MG63 (cell line): ENCODE measurements at places on chromosomes 3 and 15.

DNA sequence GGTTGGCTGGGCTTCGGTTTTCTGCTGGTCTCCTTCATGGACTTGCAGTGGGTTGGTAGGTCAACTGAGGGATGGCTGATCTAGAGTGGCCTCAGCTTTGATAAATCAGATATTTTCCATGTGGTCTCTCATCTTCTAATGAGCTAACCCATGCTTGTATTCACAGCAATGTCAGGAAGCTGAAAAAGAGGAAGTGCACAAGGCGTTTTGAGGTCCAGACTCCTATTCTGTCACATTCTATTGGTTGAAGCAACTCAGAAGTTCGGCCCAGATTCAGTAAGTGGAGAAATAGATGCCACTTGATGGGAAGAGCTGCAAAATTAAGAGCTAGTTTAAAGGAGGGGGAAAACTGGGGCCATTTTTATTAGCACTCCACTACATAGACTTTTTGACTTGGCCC, 361.2 kb downstream of the DIPK2A start:
- no peak for DNase-seq

- DNase-seq, result no peak
Observed at GRCh38 chr3:13683772-13684171, 134.8 kb downstream of the FBLN2 start.

DNA sequence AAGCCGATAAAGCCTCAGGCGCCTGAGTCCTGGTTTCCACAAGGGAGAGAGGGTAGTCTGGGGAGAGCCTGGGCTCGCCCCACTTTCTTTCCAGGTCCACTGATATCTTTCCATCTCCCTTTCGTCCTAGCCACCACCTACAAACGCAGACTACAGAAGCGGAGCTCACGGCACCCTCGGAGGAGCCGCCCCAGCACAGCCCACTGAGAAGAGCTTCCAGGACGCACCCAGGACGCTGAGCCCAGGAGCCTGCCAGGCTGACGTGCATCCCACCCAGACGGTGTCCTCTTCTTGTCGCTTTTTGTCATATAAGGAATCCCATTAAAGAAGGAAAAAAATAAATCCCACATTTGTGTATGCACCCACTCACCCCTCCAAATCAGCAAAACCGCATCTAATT, 21.1 kb downstream of the HAPLN3 start:
- no peak for DNase-seq

- no peak for DNase-seq
Observed at GRCh38 chr15:67685008-67685599, 140.2 kb upstream of the SKOR1 start.

GRCh38 chr3:45387636-45388348, 584 bp upstream of the LARS2 start:
- no peak for DNase-seq

DNA sequence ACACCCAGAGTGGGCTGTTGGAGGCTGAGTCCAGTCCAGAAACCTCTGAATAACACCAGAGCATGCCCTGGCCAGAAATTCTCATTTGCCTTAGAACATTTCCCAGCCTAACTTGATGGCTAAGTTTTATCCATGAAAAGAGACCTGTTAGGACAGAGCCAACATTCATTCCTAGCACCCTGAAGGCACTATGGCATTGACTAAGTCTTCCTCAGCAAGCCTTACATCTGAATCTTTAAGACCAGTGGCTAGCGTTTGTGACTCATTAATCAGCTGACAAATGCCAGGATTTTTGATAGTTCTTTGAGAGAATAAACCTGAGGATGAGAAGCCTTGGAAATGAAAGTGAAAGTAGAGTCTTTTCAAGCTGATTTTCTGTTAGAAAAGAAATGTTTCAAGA, 1087.1 kb upstream of the ALCAM start:
- peak; percentile 3 for DNase-seq

- DNase-seq, result no peak
Observed at GRCh38 chr15:97995881-97996603, 35.5 kb downstream of the ARRDC4 start.

GRCh38 chr3:154584974-154585373, 155.0 kb upstream of the GPR149 start:
- no peak for DNase-seq

DNA sequence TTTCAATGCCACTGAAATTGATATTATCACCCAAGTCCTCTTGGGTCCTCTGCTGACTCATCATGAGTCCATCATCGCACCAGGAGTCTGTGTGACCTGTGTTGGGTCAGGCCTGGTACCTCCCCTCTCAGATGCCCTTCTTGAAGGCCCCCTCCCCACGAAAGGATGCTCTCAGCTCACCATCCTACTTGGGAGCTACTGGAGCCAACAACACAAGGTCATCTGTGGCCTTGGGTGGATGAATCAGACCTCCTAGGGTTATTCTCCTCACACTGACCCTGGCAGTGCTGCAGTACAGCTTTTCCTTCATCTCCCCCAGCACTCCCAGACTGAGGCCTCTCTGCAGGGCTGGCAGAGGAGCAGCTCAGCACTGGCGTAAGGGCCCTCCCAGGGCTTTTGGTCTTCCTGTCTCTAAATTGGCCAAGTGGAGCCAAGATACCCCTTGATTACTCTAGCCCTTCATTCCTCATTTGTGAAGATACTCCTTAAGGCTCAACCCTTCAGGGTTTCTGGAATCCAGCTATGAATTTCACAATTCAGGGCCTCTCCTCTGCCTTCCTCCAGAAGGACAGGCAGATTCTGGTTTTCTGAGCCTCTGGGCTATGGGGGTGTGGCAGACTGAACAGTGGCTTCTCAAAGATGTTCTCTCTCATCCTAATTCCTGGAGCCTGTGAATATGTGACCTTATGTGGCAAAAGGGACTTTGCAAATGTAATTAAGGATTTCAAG, 80.7 kb upstream of the GSK3B start:
- DNase-seq, result peak; percentile 57

- no peak for DNase-seq
Observed at GRCh38 chr3:114675104-114675503, 381.3 kb downstream of the TIGIT start.

- DNase-seq, result no peak
Observed at GRCh38 chr3:78918361-78919020, 849.3 kb downstream of the ROBO1 start.

- no peak for DNase-seq
Observed at GRCh38 chr3:126527455-126528211, 3.7 kb downstream of the CHST13 start.

GRCh38 chr3:42164656-42165055, 73.5 kb downstream of the TRAK1 start:
- DNase-seq, result no peak

DNA sequence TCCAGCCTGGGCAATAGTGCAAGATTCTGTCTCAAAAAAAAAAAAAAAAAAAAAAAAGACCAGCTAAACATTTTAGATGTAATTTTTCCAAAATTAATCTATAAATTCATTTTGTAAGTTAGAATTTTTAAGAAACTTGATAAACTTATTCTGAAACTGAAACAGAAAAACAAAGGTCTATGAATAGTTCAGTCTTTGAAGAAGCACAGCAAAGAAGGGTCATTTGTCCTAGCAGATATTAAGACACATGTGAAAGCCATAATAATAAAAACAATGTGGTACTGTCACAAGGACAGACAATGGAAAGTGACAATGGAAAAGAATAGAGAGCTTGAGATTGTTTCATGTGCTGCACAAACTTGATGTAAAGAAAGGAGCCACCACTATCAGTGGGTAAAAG, 29.0 kb upstream of the PRSS50 start:
- DNase-seq, result no peak

GRCh38 chr15:96737408-96737807, 406.9 kb downstream of the NR2F2 start:
- DNase-seq, result no peak

DNA sequence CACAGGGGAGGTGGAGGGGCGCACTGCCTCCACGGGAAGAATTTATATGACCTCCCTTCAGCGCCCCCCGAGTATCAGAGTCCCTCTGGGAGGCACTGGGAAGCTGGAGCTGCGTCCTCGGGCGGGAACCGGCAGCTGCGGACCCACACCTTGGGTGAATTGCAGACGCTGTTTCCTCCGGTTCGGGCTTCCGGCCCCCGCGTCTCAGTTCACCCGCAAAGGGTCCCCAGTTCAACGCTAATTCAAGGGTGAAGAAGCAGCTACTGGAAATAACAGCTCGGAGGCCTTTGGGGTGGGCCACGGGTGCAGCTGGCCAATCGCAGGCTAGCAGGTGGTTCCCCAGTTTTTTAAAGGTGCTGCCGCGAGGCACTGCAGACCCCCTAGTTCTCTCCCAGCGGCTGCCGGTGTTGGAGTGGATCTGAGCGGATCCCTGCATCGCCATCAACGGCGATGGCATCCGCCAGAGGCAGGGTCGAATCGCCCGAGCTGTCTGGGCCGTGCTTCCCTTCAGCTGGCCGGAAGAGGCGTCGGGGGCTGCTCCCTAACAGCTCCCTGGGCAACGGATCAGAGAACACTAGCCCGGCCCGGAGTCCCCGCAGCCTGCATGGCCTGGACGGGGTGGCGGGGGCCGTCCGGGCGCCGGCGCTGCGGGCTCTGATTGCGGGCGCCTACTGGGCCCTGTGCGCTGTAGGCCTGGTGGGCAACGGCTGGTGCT, 19.4 kb upstream of the ADAMTS7 start:
- no peak for DNase-seq

- no peak for DNase-seq
Observed at GRCh38 chr15:80697075-80697685, 2.1 kb downstream of the ABHD17C start.

- peak; percentile 49 for DNase-seq
Observed at GRCh38 chr3:100210772-100211135, 50.0 kb upstream of the TBC1D23 start.

GRCh38 chr3:118488732-118489131, 545.9 kb downstream of the IGSF11 start:
- DNase-seq, result no peak

DNA sequence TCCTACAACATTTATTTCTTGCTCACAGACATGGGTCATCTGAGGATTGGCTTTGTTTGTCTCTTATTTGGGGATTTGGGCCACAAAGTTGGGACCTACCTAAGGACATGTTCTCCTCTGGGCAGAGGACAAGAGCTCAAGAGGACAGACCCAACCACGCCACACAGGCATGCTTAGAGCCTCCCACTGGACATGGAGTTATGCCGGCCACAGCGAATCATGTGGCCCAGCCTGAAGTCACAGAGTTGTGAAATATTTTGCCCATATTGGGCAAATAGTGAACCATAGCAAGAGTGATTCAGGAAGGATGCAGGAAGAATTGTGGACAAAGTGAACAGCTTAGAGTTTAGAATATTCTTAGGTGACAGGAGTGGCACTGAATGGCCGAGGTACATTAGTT, 9.9 kb downstream of the TRAK1 start:
- no peak for DNase-seq

DNA sequence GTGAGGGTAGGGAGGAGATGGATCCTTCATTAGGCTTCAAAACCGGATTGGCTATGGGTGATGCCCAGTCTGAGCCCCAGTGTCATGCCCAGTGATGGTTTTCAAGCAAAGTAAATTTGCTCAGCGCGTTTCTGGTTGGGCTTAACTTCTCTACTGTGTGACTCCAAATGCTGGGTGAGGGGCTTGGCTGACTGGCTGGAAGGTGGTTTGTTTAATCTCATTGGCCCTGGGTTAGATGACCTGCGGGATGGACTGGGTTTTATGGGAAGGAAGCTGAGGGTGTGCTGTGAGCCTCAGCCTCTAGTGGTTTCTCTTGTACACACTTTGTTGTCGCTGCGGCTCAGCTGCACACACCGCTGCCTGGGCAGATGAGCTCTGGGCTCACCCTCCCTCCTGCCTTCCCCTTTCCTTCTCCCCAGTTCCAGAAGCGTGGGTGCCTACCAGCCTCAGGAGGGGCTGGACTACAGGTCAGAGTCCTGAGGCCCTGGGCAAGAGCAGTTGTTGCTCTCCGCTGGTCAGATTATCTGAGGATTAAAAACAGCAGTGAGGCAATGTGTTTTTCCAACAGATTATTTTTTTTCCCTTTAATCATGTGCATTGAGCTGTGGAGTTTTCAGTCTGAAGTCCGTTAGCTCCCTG, 18.6 kb downstream of the PDIA5 start:
- DNase-seq, result no peak

GRCh38 chr3:15241341-15241740, 35.3 kb downstream of the CAPN7 start:
- DNase-seq, result no peak

- no peak for DNase-seq
Observed at GRCh38 chr15:100105101-100105500, 236.7 kb downstream of the ADAMTS17 start.

- no peak for DNase-seq
Observed at GRCh38 chr15:85875756-85876155, 81.0 kb upstream of the KLHL25 start.

GRCh38 chr3:99823723-99824711, 6.4 kb downstream of the CMSS1 start:
- no peak for DNase-seq

DNA sequence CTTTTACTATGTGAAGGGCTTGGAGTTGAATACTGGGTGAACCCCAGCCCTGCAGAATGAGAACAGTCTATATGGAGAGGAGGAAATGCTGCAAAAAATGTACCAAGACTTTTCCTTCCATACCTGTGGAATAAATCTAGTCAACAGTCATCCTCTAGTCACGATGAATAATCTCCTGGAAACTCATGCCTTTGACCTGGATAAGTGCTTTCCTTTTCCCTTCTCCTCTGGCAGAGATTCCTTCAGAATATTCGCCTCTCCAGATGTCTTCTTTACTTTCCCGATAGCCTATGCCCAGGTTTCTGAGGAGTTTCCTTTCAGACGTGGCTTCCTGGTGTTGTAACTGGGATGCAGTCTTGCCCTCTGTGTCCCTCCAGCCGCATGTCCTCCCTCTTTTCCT, 28.1 kb downstream of the CCNL1 start:
- DNase-seq, result no peak

- DNase-seq, result no peak
Observed at GRCh38 chr3:54322354-54322753, 200.0 kb downstream of the CACNA2D3 start.

DNA sequence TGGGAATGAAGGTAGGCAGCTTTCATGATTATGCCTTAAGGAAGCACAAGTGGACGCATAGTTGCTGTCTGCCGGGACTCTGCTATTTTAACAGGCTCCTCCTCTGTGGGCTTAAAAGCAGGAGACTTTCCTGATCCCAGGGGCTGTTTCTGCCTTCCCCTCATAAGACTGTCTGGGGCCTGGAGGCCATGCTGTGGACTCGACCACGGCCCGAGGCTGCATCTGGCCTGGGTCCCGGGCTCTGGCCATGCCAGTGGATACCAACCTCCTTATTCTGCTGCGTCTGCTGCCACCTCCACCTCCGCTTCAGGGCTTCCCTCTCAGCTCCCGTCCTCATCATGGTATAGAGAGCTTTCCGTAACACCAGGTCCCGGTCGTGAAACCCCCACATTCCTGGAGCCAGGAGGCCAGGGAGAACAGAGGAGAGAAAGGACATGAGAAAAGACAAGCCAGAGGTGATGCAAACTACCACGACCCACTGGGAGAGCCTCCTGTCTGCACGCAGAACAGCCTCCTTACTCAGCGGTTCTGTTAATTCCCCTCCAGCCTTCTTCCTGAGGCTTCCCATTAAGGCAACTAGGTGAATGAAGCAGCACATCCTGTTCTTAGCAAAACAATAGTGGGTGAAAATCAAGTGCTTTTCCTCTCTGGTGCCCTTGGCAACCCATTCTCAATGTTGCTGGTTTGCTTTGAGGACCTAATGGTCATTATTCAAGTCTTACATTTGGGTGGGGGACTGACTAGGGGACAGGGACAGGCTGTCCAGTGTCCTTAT, 200.5 kb downstream of the KLF13 start:
- no peak for DNase-seq
